ENCODE measurements at places on chromosomes 2 and 18. TPM values are rescaled to one million over a fixed set of nuclear protein-coding genes. Genes with fewer than 3 reads are reported as not detected.

- no peak for DNase-seq
These were observed 137.8 kb downstream of the CLIP4 start for GRCh38 chr2:29253026-29253425.

DNA sequence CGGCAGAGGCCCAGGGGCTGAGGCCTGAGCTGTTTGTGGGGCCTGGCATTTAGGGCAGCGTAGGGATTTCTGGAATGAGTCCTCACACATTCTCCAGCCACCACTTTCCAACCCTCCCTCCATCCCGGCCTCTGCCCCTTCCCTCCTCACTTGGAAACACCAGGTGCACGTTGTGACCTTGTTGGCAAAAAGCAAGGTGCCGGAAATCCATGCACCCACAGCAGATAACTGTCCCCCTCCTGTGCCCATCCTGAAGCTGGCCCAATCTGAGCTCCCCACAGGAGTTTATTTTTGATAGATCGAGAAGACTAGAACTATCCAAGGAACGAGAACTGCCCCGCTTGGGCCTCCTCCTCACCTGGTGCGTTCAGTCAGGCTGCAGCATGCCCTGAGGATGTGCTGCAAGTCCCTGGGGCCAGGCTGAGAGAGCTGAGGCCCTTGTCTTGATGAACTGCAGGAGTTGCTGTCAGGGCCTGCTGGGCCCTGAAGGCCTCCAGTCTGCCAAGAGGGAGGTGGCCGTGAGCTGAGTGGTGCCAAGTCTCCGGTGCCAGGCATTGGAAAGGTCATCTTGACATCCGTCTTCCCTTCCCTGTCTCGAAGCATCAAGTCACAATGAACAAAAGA, 55.8 kb downstream of the CTIF start:
- DNase-seq, result no peak

- no peak for DNase-seq
These were observed 166.8 kb upstream of the ID2 start for GRCh38 chr2:8514796-8515758.

DNA sequence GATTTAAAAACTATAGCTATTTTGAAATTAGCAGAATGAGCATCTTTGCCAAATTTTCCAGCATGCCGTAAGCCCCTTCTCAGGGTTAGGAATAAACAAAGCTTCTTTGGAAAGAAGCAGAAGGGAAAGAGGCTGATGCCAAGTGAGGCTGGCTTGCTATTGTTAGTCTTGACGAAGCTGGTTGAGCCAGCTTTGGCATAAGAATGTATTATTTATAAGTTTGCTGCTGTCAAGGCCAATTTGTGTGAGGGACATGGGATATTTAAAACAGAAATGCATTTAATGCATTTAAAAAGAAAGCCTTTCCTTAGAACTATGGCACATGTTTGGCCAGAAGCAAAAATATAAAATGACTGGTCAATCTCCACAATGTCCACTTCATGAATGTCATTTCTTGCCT, 52.5 kb upstream of the TTN start:
- DNase-seq, result no peak

- no peak for DNase-seq
These were observed 74.9 kb upstream of the DLX2 start for GRCh38 chr2:172177581-172177980.

DNA sequence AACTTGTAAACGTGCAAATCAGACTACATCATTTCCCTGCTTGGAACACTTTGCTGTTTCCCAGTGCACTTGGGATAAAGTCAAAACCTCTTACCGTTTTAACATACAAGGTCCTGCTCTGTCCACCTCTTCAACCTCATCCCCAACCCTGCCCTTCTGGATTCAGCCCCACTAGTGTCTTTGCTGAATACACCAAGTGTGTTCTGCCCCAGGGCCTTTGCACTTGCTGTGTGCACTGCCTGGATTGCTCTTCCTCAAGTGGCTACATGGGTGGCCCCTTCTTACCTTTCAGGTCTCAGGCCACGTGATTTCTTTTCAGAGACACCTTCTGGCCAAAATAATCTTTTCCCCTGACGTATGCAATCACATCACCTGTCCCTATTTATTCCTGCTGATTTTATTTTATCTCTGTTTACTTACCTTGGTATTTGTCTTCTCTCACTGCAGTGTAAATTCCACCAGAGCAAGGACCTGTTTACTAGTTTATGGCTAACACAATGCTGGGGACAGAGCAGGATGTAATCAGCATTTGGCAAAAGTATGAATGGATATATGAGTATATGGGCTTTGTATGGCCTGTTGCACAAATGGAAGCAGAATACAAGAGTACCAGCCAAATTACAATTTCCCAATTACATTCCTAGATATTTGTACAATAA, 63.9 kb downstream of the MAPK4 start:
- DNase-seq, result no peak

DNA sequence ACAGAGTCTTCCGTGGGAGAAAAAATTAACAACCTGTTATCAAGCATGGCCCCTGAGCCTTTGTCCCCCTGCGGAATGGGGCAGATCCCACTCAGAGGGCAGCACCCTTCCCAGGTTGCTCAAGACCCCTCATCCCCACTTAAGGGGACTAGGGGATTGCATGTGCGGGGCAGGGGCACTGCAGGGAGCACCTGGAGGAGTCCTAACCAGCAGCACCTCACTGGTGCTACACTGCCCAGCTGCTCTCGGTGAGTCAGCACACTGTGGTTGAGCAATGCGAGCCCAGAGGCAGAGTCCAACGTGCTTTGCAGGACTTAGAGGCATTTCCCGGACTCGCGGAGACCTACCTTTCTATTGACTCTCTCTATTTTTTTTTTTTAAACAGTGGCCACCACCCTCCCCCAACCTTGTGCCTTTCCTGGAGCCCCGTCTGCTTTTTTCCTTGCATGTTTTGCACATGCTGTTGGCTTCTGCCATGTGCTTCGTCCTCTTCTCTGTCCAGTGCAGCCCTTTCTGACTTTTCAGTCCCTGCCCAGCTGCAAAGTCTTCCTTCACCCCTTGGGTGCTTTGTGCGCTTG, 74.0 kb downstream of the IL1R2 start:
- no peak for DNase-seq

ACSL3 gene
- polyA plus RNA-seq, result 26.3 TPM

MOCOS gene
- polyA plus RNA-seq, result 2.1 TPM
